SIG-M5 (cell line): ENCODE measurements at places on chromosomes 5 and 9.

GRCh38 chr9:137312852-137313325 is 10.8 kb upstream of the NRARP start:
- no peak for DNase-seq

DNA sequence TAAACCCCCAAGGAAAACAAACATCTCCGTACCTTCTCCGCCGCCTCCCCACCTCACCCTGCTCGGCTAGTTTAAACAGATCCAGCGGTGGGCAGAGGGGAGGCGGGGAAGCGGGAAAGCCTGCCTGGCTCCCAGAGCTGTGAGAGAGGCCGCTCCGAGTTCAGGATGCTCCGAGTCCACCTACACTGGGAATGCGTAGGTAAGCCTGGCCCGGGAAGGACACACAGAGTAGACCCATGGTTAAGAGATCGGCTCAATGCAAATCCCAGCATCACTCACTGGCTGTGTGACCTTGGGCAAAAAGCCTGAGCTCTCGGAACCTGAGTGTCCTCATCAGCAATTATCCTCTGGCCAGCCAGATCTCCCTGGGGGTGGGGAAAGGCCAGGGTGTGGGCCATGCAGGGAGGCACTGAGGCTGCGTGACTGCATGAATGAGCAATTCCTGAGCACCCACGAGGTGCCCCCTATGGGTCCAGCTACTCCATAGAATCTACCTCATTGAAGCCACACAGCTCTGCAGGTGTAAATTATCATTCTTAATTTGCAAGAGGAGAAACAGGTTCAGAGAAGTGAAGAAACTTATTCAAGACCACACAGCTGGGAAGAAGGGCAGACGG is 30.5 kb upstream of the LMX1B start:
- no peak for DNase-seq

- DNase-seq: no peak
These were observed 245.3 kb downstream of the NFIB start for GRCh38 chr9:14068690-14069089.

GRCh38 chr9:79817438-79818004 is 245.8 kb downstream of the TLE4 start:
- DNase-seq: no peak

DNA sequence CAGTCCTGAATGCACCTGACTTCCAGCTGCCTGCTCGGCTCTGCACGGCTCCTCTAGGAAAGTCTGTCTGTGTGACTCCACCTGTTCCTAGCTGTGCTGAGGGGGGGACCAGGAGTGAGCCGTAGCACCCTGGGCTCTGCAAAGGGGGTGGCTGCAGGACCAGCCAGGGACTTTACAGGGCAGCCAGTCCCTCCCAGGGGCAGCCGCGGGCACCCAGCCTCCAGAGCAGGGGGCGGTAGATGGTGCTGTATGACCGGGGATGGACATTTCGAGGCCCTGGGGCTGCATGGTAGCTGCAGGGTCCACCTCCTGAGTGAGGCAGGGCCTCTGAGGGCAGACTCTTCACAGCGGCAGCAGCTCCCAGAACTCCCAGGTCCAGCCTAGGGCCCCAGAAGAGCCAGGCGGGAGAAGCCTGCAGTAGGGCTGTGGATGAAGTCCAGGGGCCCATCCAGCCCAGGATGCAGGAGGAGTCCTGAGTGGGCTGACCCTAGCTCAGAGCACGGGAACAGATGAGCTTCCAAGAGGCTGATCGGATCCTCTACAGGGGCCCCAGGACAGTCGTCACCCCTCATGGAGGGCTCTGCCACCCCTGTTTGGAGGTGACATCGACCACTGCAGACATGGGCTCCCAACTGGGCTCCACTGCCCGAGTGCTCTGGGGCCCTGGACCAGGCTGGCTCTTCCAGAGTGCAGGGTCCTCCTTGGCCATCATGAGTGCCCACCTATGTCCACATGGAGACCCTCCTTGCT is 105.4 kb downstream of the ZNF354C start:
- DNase-seq: no peak

DNA sequence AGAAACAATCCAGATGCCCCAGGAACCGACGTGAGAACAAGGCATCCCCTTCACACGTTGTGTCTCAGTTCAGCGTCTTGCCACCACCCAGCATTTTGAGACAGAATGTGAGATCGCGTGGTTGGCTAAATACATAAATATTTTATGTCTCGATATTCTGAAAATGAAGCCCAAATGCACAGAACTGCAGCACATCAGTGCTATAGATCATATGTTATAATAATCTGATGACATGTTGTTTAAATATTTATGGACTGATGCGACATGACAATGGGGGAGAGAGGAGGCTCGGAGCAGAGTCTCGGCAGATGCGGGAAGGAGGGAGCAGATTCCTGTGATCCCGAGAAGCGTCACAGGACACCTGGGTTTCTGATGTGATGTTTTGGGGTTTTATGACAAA is 10.9 kb downstream of the NEK6 start:
- DNase-seq: no peak

GRCh38 chr5:106766916-106767315 is 903.8 kb downstream of the EFNA5 start:
- no peak for DNase-seq

GRCh38 chr9:6758498-6759184 is 868 bp downstream of the KDM4C start:
- DNase-seq: no peak

- no peak for DNase-seq
These were observed 28.0 kb upstream of the SYK start for GRCh38 chr9:90773617-90774016.

DNA sequence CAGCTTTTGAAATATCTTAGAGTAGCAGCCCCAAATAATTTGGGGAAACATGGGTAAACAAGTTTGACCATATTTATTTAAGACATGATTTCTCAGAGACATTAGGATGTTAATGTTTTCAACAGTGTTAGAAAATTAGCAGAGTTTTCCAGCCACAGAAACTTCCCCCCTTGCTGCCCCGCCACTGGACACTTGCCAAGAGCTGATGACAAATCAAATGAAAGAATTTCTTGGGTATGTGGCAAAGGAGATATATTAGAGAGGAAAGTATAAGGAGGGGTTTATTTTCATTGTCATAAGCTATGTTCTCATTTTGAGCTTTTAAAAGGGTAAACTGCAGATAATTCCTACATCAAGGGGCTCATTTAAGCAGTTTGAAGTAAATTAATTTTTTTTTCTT is 15.9 kb downstream of the GABRA1 start:
- DNase-seq: no peak

GRCh38 chr5:134127988-134128647 is 13.6 kb downstream of the TCF7 start:
- DNase-seq: no peak

DNA sequence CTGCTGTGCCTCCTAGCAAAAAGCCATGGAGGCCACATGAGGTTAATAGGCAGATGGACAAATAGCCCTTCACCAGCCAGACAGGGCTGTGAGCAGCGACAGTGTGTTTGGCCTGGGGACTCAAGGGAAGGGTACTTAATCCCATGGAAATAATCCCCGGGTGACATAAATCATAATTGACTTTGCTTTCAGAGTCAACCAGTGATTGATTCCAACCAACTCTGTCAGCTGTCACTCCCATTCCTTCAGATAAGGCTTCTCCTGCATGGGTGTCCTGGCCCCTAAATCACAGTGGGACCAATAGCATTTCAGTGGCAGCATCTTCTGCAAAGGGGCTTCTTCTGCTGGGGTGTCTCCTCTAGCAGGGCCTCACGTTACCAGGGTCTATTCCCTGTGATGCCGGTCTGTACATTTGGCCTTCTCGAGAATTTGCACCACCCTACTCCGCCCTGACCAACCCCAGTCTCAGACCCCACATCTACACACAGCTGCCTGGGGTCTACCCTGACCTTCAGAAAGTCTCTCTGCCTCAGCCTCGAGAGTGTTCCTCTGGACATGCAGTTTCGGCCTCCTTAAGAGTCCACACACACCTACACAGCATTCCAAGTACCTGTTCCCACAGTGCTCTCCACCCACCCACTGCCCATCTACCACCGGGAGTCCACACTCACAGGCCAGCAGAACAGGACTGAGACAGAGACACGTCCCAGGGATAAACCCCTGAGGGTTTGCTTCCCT is 3.7 kb downstream of the CLTB start:
- DNase-seq: no peak
